Endodermal cell (in vitro differentiated cells): ENCODE measurements at places on chromosomes 3 and 15. TPM values are rescaled to one million over a fixed set of nuclear protein-coding genes. Genes with fewer than 3 reads are reported as not detected.

IL17RB gene
- 4.5 and 6.2 TPM in 2 replicates for total RNA-seq

ZBED2 gene
- not detected in 2 replicates for total RNA-seq

TIMP4 gene
- 4.4 and 5.7 TPM in 2 replicates for total RNA-seq

RLBP1 gene
- not detected in 3 replicates for total RNA-seq

ATP11B gene
- 23.6 and 27.8 TPM in 2 replicates for total RNA-seq

PSTPIP1 gene
- 0.29 and 0.75 TPM in 2 replicates for total RNA-seq

SFMBT1 gene
- total RNA-seq = 2.1 to 7.5 TPM (median 6.9 TPM) in 3 replicates

CCDC12 gene
- 39.3 and 46.7 TPM in 2 replicates for total RNA-seq

GOLGA6L9 gene
- total RNA-seq = 10.5 to 14.6 TPM (median 11.4 TPM) in 3 replicates

COL6A5 gene
- 0.02 TPM in 1 of 2 replicates, not detected in the other for total RNA-seq

KBTBD13 gene
- total RNA-seq = not detected in 2 replicates

BCL2A1 gene
- not detected in 3 replicates for total RNA-seq

RAB6B gene
- total RNA-seq = 3.0 and 3.3 TPM in 2 replicates

RNU6-1 gene
- total RNA-seq = not detected in 3 replicates

SH3GL3 gene
- total RNA-seq = 3.8 to 6.0 TPM (median 4.4 TPM) in 3 replicates

PRRT3 gene
- 4.8 to 12.1 TPM (median 11.3 TPM) in 3 replicates for total RNA-seq

SLC2A2 gene
- 0.48 to 0.51 TPM in 2 of 3 replicates, not detected in the other for total RNA-seq

PSMA4 gene
- 129 to 257 TPM (median 254 TPM) in 3 replicates for total RNA-seq

LRRC49 gene
- 6.6 and 6.7 TPM in 2 replicates for total RNA-seq

TRIM42 gene
- not detected in 2 replicates for total RNA-seq

GOLGA6L7 gene
- total RNA-seq = 0.42 TPM in 1 of 3 replicates, not detected in the others

SAMMSON gene
- not detected in 2 replicates for total RNA-seq

ZNF660 gene
- total RNA-seq = 9.2 to 18.1 TPM (median 14.8 TPM) in 3 replicates
